AG09319 (cell line): ENCODE measurements at places on chromosomes 11 and 22.

GRCh38 chr22:25461301-25461700, 103.2 kb upstream of the GRK3 start:
- DNase-seq, result no peak

GRCh38 chr11:133821776-133822175, 23.5 kb downstream of the SPATA19 start:
- no peak for DNase-seq

- DNase-seq, result no peak
Measured at GRCh38 chr22:30876221-30876751, 92.3 kb downstream of the MORC2 start.

- no peak for DNase-seq
Measured at GRCh38 chr22:45574069-45574703, 71.5 kb downstream of the FBLN1 start.

- no peak for DNase-seq
Measured at GRCh38 chr11:122882857-122883645, 492 bp downstream of the JHY start.
